ENCODE measurements at places on chromosomes 6 and 20.

DNA sequence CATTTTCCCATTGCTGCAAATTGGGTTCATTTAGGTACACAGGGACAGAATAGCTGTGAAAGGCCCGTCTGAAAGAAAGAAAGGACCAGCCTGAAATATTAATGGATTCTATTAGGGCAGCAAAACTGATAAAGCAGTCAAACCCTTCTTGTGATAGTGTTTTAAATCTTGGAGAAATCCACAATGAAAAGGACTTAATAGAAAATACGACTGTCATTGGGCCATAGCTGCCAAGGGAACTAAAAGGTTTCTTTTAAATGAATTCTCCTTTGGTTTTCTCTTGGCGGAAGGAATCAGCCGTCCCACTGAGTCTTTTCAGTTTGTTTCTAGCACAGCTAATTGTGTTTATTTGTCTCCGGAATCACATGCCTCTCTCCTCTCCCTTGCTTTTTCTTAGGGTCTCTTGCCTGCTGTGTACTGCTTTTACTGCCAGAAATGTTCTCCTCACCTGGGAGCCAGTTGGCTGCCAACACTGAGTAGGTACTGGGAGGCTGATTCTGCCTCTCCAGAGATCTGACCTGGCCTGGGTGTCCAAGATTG lies 11.3 kb downstream of the PAQR8 start:
- no peak for DNase-seq

DNA sequence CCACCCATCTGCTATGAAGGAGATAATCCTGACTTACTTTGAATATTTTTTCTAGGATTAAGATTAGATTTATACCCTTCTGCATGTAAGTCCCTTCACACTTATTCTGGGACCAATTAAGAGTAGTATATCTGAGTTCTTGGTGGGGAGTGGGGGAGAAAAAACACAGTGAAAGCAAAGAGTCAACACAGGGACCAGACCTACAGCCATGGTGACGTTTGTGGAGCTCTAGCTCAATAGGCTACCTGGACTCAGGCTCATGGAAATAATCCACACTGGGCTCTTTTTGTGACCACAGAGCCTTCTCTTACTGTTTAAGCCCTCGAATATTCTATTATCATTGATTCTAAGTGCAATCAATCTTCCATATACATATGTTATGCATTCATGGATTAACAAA lies 491.4 kb downstream of the LMBRD1 start:
- no peak for DNase-seq

DNA sequence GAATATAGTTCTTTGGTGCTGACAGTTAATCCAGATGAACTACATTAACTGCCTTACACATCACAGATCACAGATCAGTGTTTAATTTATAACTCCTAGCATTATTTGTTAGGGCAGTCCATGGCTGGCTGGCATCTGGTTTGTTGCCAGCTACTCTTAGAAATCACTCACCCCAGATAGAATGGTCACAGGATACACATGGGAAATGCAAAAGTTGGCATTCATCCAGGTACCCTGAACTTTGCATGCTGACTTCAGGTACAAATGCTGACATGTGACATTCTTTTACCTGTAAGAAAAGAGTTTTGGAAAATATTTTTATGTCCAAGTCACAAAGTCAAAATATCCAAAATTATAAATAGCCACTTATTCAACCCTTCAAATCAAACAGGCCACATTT lies 20.2 kb downstream of the FBXL4 start:
- DNase-seq = no peak

GRCh38 chr6:150981095-150981494 lies 115.6 kb downstream of the MTHFD1L start:
- no peak for DNase-seq

GRCh38 chr6:113732384-113732966 lies 124.7 kb upstream of the MARCKS start:
- DNase-seq = no peak

GRCh38 chr20:20754714-20755113 lies 42.3 kb upstream of the RALGAPA2 start:
- no peak for DNase-seq

GRCh38 chr20:9110365-9110764 lies 41.5 kb downstream of the PLCB4 start:
- no peak for DNase-seq

DNA sequence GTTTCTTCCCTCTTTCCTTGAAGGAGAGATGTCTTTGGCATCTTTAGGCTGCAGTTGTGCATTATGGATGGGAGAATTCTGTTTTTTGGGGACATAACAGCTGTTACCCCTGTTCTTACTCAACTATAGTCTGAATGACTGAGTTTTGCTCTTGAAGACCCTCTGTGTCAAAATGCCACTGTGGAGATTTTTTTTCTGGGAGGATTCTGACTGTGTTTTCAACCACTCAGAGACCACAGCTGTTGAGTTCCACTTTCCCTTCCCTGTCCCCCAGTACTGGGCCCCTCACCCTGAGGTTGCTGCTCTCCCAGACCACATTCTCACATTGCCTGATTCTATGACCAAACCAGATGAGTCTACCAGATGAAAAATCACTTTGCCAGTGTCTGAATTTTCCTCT lies 48.1 kb downstream of the NKX2-2 start:
- DNase-seq = no peak

DNA sequence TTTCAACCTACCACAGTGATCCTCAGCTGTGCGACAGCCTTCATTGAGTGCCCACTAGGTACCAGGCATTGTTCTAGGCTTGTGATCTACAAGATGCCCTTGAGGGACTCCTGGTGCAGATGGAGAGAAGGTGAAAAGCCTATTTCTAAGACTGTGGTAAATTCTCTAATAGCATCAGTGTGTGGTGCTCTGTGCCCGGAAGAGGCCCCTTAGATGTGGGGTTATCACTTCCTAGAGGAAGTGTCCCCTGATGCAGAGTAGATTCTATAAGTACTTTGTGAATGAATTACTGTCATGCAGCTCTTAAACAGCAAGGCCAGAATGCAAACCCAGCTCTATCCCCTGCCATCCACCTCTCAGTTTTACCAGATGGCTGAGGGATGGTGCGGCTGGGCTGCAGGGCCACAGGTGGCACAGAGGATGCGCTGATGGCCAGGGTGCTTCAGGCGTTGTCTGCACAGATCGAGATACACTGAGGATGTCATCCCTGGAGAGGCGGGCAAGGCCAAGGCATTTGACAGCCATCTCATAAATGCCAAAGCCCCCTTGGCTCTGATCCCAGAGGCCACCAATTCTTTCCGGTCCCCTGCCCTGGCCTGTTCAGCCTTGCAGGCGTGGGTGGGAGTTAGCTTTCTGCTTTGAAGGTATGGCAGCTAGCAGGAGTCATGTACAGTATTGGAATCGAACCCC lies 96.7 kb downstream of the TOX2 start:
- DNase-seq = no peak

GRCh38 chr20:19625426-19625825 lies 132.6 kb upstream of the RIN2 start:
- DNase-seq = no peak

- DNase-seq = no peak
Measured at GRCh38 chr6:131430531-131430930, 142.5 kb upstream of the ARG1 start.

GRCh38 chr20:46040902-46041535 lies 12.0 kb downstream of the SLC12A5 start:
- DNase-seq = peak; percentile 21

GRCh38 chr6:23419046-23419445 lies 707.0 kb upstream of the NRSN1 start:
- no peak for DNase-seq

DNA sequence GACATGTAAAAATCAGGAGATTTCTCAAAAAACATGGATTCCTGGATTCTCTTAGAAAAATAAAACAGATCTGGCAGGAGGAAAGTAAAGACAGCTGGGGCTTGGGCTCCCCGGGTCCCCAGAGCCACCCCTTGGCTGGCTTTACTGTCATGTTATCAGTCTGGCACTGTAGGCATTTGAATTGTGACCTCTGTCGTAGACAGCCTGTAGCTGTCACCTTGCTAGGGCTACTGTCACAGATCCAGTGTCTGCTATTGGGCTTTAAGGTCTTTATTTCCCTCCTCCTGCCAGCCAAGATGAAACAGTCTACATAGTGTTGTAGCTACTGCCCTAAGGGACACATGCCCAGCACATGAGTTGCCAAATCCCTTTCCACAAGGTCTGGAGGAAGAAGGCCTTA lies 37.5 kb downstream of the ABRACL start:
- no peak for DNase-seq
